Bronchial epithelial cell (primary cell): ENCODE measurements at places on chromosomes 16 and 17. TPM values are rescaled to one million over a fixed set of nuclear protein-coding genes. Genes with fewer than 3 reads are reported as not detected.

The LYRM9 gene
- total RNA-seq: 1.3 and 4.1 TPM in 2 replicates

The C16orf46 gene
- 0.26 and 0.53 TPM in 2 replicates for total RNA-seq

The KRTAP4-16 gene
- total RNA-seq: not detected in 2 replicates

The C16orf95 gene
- 0.79 and 1.8 TPM in 2 replicates for total RNA-seq

The CBX8 gene
- 2.6 and 2.7 TPM in 2 replicates for total RNA-seq
